ENCODE measurements at places on chromosomes 2 and 18.

DNA sequence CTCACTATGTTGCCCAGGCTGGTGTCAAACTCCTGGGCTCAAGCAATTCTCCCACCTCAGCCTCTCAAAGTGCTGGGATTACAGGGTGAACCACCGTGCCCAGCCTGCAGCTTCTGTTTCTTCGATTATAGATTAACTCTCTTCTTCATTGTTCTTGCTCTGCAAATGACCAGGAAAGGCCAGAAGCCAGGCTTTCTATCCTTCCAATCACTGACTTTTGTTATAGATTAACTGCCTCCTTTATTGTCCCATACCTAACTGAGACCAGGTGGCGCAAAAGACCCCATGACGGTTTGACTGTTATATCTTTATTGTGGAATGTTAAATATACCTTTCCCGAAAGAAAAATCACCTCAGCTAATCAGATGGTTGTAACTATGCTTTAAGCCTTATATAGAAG, 196.9 kb downstream of the MREG start:
- no peak for DNase-seq

- no peak for DNase-seq
Measured at GRCh38 chr18:41162781-41163180, 792.3 kb upstream of the PIK3C3 start.

DNA sequence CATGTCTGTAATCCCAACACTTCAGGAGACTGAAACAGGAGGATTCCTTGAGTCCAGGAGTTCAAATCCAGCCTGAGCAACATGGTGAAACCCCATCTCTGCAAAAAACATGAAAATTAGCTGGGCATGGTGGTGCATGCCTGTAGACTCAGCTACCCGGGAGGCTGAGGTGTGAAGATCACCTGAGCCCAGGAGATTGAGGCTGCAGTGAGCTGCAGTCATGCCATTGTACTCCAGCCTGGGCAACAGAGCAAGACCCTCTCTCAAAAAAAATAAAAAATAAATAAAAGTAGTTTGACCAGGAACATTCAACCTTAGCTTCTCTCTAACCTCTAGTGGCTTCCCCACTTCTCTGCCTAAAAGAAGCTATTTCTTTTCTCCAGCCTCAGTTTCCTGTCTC, 23.8 kb downstream of the SH3BP4 start:
- DNase-seq, result no peak

- no peak for DNase-seq
Measured at GRCh38 chr18:9001209-9001608, 101.3 kb upstream of the NDUFV2 start.

GRCh38 chr18:48806551-48807261, 144.1 kb downstream of the SMAD7 start:
- DNase-seq, result no peak

- DNase-seq, result no peak
Measured at GRCh38 chr2:128343459-128343858, 24.8 kb upstream of the HS6ST1 start.

DNA sequence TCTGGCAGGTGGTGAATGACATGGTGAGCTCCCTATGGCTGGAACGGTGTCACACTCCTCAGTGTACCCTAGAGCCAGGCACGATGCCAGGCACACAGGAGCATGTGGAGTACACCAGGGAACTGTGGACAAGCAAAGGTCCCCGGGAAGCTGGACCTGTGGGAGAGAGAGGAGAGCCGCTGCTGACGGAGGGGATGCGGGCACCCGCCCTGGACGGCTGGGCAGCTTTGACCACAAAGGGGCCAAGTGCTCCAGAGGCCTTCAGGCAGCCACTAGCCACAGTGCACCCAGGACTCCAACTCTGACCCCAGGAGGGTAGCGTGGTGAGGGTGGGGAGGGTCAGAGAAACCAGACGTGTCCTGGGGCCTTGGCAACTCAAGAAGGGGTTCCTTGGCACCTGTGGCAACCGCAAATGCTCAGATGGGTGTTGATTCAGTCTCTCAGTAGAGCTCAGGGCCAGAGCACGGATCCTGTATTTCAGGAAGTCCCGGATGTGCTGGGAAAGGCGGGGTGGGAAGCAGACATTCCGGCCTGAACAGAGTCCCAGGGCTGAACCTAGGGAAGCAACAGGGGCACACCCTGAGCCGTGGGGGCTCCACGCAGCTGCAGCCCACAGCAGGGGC, 2.3 kb upstream of the MAB21L4 start:
- no peak for DNase-seq

GRCh38 chr18:76892832-76893231, 70.5 kb downstream of the ZNF236 start:
- DNase-seq, result no peak

DNA sequence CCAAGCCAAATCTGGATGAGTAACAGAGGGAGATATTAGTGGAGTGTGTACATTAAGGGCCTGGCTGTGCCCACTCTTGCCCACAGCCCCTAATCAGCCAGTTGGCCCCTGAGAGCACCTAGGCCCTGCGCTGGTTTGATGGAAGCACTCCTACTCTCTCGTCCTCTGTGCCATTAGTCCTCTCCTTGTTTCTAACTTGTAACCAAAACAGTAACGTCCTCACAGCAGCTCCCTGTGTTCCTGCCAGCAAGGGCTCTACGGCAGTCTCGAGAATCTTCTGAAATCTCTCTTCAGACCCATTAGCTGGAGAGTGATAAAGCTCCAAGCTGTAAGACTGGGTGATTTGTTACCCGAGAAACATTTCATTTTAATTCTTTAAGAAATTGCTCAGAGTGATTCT, 76.1 kb downstream of the LRRC30 start:
- no peak for DNase-seq

DNA sequence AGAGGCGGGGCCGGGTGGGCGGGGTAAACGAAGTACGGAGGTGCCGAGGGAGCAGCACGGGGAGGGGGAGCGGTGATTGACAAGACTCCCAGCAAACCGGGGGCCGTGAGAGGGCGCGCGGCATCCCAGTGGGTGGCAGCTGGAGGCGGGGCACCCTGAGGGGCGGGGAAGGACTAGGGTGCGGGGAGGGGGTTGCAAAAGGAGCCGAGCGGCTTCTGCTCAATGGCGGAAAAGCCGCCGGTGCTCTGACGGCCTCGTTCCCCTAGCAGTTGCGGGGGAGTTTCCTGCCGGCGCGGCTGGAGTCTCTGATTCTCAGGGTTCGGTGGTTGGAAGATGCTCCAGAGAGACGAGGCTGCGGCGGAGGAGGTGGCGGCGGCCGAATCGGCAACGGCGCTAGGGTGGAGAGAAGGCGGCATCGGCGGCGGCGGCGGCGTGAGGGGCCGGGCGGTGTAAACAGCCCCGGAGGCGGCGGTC, at the start of gene PPM1B:
TSS of gene PPM1B (plus strand) at position 195 of the 474 bp plus-strand sequence. CDS start 32,325 bp downstream, outside the sequence.
- DNase-seq, result no peak

- DNase-seq, result peak; percentile 29
Measured at GRCh38 chr2:227374158-227374557, 4.9 kb downstream of the TM4SF20 start.

DNA sequence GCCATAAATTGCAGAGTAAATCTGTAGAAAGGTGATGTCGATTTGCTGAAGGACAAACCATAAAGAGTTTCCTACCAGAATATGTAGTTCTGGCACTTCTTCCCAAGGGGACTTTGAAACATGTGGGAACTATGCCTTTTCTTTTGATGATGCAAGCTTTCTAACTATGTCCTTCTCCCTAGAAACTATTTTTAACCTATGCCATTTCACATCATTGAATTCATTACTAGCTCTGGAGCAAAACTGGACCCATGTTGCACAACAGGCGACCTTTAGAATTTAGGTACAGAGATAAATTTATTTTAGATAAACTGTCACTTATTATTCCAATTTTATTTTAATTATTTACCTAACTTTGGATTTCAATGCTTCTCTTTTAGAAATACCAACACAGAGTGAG, 186.5 kb downstream of the CCDC102B start:
- no peak for DNase-seq

DNA sequence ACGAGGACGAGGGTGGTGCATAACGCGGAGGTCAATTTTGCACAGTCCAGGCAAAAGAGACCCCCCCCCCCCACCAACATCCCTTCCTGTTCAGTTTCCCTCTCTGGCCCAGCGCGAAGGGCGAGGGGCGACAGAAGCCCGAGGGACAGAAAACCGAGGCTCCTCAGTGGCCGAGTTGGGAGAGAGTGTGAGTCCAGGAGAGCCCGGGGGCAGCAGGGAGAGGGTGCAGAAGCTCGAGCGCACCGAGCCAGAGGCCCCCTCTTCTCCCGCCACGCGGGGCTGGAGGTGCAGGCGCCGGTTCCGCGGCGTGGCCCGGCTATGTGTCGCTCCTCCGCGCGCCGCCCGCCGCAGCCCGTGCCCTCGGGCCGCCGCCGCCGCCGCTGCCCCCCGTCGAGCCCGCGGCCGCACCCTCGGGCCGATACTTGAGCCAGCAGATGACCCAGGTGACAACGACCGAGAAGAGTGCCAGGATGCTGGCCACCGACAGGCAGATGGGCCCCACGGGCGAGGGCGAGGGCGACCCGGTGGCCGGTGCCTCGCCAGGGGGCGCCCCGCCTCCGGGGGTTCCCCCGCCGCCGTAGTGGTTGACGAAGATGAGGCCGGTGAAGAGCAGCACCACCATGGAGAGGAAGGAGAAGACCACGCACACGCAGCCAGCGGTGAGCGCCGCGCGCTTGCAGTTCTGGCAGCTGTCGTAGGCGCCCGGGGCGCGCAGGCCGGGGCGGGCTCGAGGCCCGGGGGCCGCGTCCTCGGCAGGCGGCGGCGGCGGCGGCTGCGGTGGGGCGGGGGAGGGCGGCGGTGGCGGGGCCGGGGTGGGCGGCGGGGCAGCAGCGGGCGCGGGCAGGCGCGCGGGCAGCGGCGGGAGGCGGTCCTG, 20.2 kb upstream of the PAX3 start:
- no peak for DNase-seq

GRCh38 chr2:79083597-79084251, 4.1 kb downstream of the REG1B start:
- DNase-seq, result no peak

GRCh38 chr2:191467113-191467512, 210.8 kb upstream of the NABP1 start:
- DNase-seq, result no peak

- DNase-seq, result peak; percentile 72
Measured at GRCh38 chr2:216478151-216478550, 20.5 kb upstream of the RPL37A start.

- no peak for DNase-seq
Measured at GRCh38 chr2:128531856-128532255, 213.2 kb upstream of the HS6ST1 start.

GRCh38 chr2:2926009-2926857, 451.4 kb downstream of the EIPR1 start:
- DNase-seq, result no peak

GRCh38 chr2:32559136-32559535, 68.7 kb upstream of the TTC27 start:
- DNase-seq, result no peak

Measured in retinal pigment epithelial cell (primary cell).